Activated T-cell treated with anti-CD3 and anti-CD28 coated beads for 48 hours (primary cell): ENCODE measurements at places on chromosomes 13 and 19.

GRCh38 chr19:45526143-45526542 is 18.9 kb downstream of the VASP start:
- DNase-seq: no peak

- no peak for DNase-seq
Measured at GRCh38 chr13:99033814-99034213, 56.0 kb upstream of the DOCK9 start.

DNA sequence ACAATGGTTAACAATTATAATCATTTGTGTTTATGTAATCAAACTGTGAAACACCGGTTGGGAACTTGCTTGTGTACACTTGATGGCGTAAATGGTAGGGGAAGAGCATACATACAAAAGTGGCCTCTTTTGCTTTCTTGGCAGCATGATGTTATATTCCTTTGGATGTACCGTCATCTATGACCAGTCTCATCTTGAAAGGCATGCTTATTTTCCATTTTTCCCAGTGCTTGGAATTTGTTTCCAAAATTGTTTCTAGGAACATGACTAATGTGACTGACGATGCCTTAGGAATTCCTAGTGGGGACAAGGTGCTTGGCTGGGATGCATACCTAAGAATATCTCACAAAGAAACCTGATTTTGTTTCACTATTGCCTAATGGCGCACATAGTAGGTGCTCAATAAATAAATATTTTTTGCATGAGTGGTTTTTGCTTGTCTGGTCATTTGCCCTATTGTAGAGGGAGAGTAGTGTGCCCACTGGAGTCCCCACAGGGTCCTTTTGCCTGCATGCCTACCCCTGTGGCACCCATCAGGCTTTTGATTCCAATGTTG is 45.5 kb downstream of the SAE1 start:
- no peak for DNase-seq

- DNase-seq: no peak
Measured at GRCh38 chr19:57947088-57947418, 453 bp downstream of the ZNF256 start.

DNA sequence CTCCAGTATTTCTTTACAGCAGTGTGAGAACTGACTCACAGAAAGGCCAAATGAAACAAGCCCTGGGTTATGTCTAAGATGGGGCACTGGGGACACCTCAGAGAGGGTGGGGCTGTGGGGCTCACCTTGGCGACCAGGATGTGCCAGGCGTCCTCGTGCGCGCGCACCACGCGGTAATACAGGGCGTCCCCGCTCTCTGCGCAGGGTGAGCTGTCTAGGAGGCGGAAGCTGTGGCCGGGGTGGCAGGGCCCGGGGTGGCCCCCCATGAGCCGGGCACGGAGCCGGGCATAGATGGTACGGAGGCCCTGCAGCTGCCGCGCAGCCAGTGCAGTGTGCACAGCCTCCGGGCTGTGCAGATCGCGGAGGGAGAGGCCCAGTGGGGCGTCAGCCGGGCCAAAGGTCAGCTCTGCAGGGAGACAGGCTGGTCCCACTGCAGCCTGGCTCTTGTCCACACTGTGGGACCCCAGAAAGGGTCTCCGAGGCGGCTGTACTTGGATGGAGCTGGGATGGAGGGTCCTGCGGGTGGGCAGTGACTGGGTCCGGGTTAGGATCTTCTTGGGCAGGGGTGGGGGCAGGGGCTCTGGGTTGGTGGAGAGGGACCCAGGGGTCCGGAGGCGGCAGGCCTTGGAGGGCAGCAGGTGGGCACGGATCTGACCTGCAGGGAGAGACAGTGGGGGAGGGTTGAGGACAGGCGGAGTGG is 3.4 kb downstream of the PEAK3 start:
- DNase-seq: no peak

DNA sequence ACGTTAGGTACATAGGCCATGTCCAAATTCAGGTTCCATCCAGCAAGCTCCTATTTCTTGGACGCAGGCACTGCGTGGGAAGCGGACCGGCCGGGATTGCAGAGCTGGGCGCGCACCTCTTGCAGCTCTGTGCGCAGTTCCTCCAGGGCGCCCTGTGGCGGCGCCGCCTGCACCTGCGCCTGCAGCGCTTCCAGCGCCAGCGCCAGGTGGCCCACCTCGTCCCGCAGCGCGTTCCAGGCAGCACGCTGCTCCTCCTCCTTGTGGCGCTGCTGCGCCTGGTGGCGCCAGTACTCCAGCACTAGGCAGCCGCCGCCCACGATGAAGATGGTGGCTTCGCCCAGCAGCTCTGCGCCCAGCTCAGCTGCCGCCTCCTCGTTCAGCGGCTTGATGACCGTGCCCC is 31.1 kb downstream of the OPA3 start:
- DNase-seq: no peak

DNA sequence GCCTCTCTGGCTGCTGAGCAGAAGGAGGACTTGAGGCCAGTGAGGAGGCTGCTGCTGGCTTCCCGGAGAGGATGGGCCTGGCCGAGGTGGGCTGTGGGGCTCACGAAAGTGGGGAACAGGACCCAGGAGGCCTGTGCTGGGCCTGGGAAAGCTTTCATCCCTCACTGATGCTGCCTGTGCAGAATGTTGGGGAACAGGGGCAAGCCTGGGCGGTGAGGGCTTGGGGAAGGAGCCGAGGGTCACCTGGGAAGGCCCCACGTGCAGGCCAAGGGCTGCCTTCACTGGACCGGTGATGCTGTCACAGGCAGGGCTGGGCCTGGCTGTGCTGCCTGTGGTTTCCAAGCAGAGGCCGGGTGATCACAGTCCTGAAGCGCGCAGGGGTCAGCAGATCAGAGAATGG is 9.4 kb downstream of the AP1M1 start:
- no peak for DNase-seq

DNA sequence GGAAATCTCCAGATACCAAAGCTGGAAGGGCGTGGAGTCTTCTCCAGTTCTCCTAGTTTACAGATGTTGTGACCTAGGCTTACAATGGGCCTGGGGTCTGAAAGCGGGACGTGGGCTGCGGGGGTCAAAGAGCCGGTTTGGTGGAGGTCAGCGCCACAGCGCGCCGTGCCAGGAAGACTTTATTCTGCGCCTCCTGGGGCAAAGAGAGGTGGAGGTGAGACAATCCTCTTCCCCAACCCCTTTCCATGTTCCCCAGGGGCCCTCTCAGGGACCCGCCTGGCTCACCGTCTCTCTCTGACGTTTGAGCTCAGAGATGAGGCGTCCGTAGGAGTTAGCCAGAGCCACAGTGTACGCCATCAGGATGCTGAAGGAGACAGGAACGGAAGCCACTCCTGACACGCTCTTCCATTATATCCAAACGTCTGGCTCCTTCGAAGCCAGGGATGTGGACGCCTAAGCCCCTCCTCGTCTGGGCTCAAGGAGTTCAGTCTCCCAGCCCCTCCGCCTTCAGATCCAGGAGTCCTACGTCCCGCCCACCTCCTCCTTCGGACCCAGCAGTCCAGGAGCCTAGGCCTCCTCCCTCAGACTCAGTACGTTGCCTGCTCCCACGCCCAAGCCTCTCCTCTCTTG is 776 bp upstream of the LENG1 start:
- DNase-seq: no peak

DNA sequence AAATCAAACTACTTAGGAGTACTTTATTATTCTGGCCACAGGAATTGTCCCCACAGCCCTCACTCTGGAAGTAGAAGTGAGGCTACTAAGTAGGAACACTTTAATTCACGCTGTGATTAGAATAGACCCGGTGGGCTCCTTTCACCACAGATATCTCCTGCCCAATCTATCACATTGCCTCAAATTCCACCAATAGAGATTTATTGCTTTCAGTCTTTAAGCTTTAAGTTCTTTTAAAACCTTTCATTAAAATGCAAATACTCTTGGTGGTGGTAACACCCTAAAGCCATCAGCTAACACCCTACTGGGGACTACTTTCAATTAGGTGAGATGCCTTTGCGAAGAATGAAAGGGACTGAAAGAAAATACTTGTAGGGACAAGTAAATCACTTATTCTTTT is 181.9 kb downstream of the DACH1 start:
- no peak for DNase-seq

DNA sequence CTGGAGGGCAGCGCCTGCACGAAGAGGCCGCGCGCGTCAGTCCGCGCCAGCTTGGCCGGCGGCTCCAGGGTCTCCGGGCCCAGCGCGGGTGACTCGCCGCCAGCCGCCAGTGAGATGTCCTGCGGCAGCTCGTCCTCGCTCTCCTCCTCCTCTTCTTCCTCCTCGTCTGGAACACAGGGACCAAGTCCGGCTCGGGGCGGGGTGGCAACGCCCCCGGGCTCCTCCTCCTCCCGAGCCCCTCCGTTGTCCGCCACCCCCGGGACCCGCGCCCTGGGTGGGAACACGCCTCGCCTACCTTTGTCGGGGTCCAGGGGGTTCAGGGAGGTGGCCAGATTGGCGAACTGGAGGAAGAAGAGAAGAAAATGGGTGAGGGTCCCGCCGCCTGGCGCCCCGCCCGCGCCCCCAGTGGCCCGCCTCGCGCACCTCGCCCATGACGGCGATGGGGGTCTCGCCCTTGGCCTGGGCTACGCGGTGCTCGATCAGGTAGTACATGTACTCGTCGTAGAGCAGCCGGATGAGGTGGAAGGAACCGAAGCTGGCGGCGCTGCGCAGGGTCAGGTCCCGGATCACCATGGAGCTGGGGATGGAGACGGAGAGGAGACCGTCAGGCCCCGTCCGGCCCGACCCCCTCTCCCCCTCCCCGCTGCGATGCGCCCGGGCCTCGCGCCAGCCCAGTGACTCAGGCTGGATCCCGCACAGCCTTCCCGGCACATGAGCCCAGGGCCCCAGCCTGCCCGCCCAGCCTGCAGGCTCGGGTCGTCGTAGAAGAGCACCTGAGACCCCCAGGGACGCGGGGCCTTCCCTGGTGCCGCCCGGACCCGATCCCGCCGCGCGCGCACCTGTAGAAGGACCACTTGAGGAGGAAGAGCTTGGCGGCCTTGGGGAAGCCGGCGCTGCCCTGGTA is 10.6 kb downstream of the DCAF15 start:
- no peak for DNase-seq

DNA sequence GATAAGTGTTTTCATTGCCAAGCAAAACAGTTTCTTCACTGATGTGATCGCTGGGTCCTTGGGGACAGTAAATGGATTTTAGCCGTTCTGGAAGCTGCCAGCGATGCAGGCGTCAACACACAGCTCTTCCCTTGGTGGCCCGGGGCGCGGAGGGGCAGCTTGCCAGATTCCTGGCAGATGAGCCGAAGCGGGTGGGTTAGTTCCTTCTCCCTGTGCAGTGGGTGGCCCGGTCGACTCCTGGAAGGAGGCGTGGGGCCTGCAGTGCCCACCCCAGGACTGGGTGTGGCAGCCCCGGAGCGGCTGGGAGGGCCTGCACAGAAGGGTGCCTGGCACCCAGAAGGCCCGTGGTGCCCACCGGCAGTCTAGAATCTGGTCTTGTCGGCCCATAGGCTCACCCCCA is 69.0 kb downstream of the KDM4B start:
- DNase-seq: no peak

DNA sequence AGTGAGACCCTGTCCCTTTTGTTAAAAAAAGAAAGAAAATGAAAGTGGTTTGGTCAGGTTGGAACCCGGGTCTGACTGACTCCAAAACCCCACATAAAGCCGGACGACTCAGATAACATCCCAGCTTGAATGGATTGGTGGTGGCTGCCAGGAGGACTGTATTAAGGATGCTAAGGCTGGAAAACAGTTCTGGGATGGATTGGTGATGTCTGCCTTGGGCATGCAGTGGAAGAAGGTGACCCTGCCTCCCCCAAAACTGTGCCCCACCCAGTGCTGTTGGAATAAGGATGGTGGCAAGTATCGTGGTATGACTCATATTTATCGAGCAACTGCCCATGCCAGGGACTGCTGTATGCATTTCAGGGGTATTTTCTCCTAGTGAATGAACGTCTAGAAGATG is 18.5 kb upstream of the COLGALT1 start:
- no peak for DNase-seq

- no peak for DNase-seq
Measured at GRCh38 chr13:23081220-23081619, 99.6 kb upstream of the SGCG start.

GRCh38 chr19:5588906-5589676 is 21.3 kb upstream of the TINCR start:
- DNase-seq: no peak

- DNase-seq: no peak
Measured at GRCh38 chr13:60402022-60402421, 5.0 kb downstream of the TDRD3 start.

DNA sequence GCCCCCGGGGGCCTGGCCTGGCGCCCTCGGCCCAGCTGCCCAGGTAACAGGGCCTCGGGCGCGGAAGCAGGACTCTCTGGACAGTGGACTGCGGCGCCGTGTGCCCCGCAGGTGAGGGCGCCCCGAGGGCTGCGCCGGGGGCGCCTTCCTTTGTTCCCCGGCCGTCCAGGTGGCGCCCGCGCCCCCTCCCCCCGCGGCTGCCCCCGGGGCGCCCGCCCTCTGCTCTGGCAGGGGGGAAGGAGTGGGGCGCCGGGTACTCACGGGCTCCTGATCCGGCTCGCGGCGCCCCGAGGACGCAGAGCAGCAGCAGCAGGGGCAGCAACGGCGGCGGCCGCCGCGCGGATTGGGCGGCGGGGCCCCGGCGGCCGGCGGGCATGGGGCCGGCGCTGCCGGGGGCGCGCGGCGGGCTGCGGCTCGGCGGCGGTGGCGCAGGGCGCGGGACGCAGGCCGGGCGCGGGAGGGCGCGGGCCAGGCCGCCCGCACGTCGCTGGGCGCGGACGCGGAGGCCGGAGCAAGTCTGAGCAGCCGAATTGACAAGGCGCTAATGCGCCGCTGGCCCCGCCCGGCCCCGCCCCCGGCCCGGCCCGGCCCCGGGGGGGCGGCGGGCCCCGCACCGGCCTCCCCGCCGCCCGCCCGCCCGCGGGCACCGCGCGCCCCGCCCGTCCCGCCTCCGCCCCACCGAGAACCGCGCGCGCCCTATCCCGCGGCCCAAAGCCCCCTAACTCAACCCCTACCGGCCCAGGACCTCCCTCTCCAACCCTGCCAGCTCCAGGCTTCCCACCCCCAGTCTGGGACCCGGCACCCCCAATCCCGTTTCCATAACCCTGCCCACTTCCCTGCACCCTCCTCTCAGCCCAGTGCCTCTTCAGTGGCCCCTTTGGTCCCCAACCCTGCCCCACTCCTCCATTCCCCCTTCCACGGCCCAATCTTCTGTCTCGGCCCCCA is at the start of gene CRLF1:
TSS of gene CRLF1 (minus strand) at position 519 of the 945 bp plus-strand sequence. CDS start at position 376, 143 bp downstream.
- DNase-seq: no peak

GRCh38 chr19:10543420-10544241 is at the start of gene ATG4D:
ATG4D (plus strand) TSS chr19:10543904; CDS start chr19:10544091, 187 bp downstream.
- peak; percentile 78 for DNase-seq

GRCh38 chr13:75763512-75763911 is 127.4 kb downstream of the LMO7 start:
- no peak for DNase-seq

- no peak for DNase-seq
Measured at GRCh38 chr13:106573868-106574267, 5.9 kb upstream of the ARGLU1 start.
